ENCODE measurements at places on chromosomes 11 and 22.
A peak's percentile ranks its signal among the peaks of the same experiment; 100 is the strongest.

DNA sequence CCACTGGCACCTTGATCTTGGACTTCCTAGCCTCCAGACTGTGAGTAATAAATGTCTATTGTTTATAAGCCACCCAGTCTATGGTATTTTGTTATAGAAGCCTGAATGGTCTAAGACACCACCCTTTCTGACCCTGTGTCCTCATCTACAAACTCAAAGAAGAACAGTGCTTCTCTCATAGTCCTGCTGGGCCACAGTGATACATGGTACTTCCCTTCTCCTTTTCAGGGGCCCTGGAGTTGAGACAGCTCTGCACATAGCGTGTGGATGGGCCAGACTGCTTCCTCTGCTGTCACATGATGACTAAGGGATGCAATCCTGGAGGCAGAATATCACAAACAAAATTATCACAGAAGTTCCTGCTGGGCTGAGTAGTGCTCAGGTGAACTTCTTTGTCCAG, 5.0 kb downstream of the KCNJ11 start:
- no peak for DNase-seq

DNA sequence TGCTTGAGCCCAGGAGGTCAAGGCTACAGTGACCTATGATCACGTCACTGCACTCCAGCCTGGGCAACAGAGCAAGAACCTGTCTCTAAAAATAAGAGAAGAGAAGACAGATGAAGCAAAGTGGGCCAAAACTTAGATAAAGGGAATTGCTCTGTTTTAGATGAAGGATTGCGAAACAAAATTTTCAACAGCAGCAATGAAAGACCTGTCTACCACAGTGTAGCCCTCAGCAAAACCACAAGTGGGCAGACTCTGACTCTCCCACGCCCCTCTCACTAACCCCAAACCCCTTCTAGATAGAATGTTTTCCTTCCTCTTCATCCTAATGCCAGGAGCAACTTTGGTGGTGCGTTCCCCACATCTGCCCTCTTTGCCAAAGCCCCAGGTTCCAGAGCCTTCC, 105.6 kb upstream of the ALDH3B2 start:
- DNase-seq, result no peak

DNA sequence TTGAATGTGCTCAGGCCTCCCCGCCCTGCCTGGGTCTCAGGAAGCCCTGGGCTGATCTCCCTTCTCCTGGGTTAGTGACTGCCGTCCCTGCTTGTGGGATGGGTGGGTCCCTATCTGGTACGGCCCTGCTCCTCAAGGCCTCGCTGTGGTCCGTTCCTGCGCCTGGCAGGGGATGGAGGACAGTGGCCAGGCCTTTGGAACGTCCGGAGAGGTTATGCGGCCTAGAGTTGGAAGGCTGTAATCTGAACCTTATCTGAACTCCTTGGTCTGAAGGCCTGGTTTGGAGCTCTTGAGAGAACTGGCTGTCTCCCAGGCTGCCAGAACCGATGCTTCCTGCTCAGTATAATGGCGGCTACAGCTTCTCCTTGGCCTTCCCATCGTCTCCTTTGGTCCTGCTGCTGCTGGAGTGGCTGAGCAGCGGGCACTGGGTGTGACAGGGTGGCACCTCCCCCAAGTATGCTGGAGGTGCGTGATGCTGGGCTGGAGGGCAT, 72.8 kb downstream of the FLI1 start:
- no peak for DNase-seq

GRCh38 chr11:118911113-118911879, 14.4 kb downstream of the BCL9L start:
- peak; percentile 50 for DNase-seq

GRCh38 chr11:11451501-11452005, 98.5 kb upstream of the CSNK2A3 start:
- DNase-seq, result no peak

Data from activated CD4-positive, alpha-beta T cell treated with anti-CD3 and anti-CD28 coated beads for 36 hours (primary cell).